Fibroblast of the aortic adventitia (primary cell): ENCODE measurements at places on chromosomes 7 and 10.

- no peak for DNase-seq
These were observed 89.3 kb upstream of the CUX1 start for GRCh38 chr7:101728128-101728527.

GRCh38 chr7:105779856-105780780 is 96.3 kb downstream of the ATXN7L1 start:
- no peak for DNase-seq

- no peak for DNase-seq
These were observed 355.3 kb upstream of the GALNT17 start for GRCh38 chr7:70776627-70777101.

DNA sequence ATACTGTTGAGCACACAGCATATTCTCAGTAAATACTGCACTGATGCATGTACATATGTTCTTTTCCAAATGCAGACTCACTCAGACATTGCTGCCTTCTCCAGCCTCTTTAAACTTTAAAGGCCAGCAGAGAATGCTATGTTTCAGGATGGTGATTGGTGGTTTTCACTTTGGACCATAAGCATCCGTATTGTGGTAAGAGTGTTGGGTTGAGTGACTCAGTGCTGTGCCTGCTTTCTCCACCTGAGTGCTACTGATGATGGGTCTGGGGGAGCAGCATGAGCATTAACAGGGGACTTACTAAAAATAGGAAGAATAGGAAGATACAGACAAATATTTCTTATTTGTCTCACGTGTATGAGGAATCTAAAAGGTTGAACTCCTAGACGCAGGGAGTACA is 56.3 kb upstream of the ZNF92 start:
- DNase-seq, result no peak
